Suppressor macrophage (primary cell): ENCODE measurements at places on chromosomes 6 and 20.

DNA sequence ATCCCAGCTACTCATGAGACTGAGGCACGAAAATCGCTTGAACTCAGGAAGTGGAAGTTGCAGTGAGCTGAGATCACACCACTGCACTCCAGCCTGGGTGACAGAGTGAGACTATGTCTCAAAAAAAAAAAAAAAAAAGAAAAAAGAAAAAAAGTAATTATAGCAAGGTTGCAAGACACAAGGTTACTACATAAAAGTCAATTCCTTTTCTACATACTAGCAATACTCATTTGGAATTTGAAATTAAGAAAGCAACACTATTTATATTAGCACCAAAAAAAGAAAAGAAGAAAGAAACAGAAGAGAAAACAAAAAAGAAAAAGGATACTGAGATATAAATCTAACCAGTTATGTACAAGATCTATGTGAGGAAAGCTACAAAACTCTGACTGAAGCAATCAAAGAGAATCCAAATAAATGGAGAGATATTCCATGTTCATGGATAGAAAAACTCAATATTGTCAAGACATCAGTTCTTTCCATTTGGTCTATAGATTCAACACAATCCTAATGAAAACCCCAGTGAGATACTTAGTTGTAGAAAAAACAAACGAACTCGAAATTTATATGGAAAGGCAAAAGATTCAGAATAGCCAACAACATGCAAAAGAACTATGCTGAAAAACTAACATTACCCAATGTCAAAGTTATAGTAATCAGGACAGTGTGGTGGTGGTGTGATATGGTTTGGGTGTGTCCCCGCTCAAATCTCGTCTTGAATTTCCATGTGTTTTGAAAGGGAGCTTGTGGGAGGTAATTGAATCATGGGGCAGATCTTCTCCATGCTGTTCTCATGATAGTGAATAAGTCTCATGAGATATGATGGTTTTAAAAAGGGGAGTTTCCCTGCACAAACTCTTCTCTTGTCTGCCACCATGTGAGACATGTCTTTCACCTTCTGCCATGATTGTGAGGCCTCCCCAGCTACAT is 73.3 kb downstream of the GPX5 start:
- DNase-seq: no peak

GRCh38 chr6:146546443-146547043 is 2.9 kb downstream of the RAB32 start:
- DNase-seq: peak; percentile 59

- peak; percentile 91 for DNase-seq
These were observed 11.5 kb upstream of the CCDC170 start for GRCh38 chr6:151482290-151482689.

DNA sequence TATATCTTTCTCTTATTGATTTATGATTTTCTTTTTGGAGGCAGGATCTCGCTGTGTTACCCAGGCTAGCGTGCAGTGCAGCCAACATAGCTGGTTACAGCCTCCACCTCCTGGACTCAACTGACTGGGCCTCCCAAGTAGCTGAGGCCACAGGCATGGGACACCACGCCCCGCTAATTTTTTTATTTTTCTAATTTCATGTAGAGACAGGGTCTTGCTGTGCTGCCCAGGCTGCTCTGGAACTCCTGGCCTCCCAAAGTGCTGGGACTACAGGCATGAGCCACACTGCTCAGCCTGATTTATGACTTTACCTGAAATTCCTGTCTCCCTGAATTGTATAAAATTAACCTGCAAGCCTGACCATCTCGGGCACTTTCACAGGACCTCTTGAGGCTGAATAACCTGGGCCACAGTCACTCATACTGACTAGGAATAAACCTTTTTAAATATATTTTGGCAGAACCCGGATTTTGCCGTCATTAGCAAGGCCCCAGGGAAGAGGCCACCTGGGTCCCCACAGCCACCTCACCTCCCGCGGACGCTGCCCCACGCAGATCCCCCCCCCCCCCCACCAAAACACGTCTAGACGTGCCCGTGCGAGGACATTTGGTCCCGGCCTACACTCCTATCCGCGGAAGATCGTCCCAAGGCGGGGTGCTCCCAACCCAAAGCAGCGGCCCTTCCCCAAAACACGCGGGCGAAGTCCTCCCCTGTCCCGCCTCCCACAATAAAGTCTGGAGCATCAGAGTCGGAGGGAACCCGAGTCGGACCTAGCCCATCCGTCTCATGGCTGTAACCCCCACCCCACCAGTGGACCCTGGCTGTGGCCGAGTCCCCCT is 902 bp downstream of the ZNF337 start:
- DNase-seq: peak; percentile 15

GRCh38 chr6:124495665-124496190 is 466.5 kb upstream of the RNF217 start:
- DNase-seq: no peak

GRCh38 chr6:117306227-117306790 is 41.0 kb downstream of the VGLL2 start:
- no peak for DNase-seq

DNA sequence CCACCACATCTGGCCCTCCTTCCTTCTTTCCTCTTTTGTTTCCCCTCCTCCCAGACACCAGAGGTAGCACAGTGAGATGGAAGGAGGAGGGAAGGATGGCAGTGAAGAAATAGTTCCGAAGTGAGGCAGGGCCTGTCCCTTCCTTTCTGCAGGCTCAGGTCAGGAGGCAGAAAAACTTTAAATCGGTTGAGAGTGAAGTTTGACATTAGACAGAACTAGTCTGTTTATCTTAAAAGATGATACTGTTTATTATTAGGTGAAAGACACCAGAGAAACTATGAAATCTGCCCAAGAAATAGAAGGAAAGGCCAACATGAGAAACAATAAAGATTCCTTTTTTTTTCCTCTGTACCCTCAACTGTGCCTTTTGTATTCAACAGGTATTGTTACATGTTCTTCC is 670.3 kb downstream of the UTRN start:
- no peak for DNase-seq

GRCh38 chr6:14763139-14763538 is 482.7 kb upstream of the JARID2 start:
- DNase-seq: peak; percentile 32

GRCh38 chr6:34484899-34485298 is 19.0 kb downstream of the PACSIN1 start:
- DNase-seq: no peak

DNA sequence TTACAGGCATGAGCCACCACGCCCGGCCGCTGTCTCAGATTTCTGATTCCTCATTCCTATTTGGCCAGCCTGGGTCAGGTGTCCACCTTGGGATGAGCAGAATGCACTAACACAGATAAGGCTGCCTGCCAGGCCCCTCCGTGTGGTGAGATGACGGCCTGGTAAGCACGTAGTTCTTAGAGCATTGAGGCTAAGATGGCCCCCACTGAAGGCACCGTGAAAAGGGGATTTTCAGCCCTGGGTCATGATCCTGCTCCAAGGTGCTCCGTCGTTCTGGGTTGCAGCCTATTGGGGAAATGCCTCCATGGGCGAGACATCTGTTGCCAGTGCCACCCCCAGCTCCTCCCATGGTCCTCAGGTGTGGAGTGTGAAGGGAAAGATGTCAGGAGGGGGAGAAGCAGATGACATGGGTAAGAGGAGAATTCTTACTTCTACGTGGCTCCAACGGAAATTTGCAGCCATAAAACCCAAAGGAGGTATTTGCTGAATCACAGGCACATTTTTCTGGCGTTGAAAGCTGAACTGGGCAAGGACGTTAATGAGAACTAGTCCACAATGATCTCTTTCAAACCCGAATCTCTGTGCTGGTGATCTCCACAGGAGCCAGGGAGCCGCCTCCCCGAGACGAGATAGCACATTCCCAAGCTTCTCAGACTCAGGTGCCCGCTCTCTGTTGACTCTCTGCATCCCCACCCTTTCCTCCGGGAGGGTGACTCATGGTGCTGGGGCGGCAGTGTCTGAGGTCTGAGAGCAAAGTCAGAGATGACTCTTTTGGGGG is 34.0 kb upstream of the BMP6 start:
- no peak for DNase-seq

- no peak for DNase-seq
These were observed 43.9 kb downstream of the CDH4 start for GRCh38 chr20:61295682-61296628.

- DNase-seq: peak; percentile 33
These were observed 21.7 kb downstream of the VPS52 start for GRCh38 chr6:33249732-33250630.

- no peak for DNase-seq
These were observed 602.2 kb upstream of the NOX3 start for GRCh38 chr6:156057869-156058268.

- DNase-seq: no peak
These were observed 11.4 kb downstream of the RANBP9 start for GRCh38 chr6:13700232-13700631.

DNA sequence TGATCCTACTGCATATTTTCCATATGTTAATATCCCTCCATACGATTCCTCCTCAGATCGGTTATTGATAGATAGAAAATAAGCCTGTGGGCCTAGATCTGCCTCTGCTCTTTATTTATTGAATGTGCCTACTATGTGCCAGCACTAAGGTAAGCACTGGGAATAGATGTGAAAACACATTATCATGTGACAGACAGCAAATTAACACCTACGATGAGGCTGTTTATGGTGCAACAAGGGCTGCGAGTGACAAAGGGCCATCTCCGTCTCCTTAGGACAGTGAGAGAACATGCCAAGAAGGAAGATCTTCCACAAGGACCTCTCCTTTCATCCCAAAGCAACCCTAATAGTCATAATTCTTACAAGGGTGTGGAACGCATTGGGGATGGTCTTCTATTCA is 90.5 kb downstream of the MYB start:
- DNase-seq: no peak

- no peak for DNase-seq
These were observed 170.3 kb upstream of the PDE10A start for GRCh38 chr6:165833355-165833754.

DNA sequence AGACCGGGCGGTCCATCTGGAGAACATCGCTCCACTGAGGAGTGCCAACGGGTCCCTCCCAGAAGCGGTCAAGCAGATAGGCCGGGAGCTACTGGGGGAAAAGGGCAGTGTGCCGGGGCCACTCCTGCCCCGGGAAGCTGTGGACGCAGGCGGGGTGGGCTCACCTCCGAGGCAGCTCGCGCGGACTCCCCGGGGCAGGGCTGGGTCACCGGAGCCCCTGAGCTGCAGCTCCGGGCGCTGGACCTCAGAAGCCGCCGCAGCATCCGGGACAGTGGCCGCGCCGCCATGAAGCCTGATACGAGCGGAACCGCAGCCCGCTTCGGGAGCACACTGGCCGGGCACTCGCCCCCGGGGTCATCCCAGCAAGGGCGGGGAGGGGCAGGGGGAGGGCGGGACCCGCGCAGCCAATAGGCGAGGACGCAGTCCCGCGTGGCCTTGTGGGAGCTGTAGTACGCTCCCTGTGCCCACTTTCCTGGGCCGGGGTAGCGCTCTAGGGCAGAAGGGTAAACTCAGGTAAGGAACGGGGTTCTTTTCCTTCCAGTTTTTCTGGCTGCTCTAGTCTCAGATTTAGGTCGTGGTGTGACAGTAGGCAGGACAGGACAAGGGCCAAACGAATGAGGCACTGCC is at the start of gene MOCS1:
Gene MOCS1 (minus strand): TSS at position 332 of the 627 bp plus-strand sequence. CDS start 45 bp downstream, at position 287.
- DNase-seq: peak; percentile 29

GRCh38 chr20:20643927-20644326 is 68.5 kb downstream of the RALGAPA2 start:
- no peak for DNase-seq

- DNase-seq: no peak
These were observed 14.9 kb downstream of the DYNLT1 start for GRCh38 chr6:158629367-158630221.

DNA sequence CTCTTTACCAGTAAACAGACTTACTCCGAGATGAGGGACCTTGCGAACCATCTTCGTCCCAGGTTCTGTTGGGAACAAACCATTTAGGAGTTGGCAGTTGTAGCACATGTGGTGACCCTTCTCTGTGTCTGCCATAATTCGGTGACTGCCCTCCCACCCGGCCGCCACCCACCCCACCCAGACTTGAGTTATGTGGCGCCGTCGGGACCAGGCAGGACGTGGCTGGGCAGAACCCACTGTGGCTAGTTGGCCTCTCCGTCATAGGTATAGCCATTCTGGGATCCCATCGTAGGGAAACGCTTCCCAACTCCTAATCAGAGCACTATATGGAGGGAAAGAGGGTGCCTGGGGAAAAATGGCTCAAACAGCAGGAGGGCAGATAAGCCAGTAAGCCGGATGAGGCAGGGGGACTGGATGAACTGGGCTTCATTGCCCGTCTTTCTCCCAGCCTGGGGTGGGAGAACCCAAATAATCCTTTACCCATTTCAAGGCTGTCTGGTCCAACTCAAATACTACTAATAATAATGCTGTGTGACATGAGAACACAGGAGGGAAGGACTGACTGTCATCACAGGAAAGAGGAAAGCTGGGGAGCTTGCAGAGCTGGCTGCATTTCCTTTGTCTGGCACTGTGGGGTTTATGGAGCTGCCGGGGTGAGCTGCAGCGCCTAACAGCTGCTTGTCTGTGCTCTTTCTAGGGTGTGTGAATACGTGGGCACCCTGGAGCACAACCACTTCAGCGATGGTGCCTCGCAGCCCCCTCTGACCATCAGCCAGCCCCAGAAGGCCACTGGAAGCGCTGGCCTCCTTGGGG is 73.0 kb upstream of the PBOV1 start:
- DNase-seq: no peak

- DNase-seq: no peak
These were observed 5.6 kb upstream of the CEP85L start for GRCh38 chr6:118656847-118657451.

DNA sequence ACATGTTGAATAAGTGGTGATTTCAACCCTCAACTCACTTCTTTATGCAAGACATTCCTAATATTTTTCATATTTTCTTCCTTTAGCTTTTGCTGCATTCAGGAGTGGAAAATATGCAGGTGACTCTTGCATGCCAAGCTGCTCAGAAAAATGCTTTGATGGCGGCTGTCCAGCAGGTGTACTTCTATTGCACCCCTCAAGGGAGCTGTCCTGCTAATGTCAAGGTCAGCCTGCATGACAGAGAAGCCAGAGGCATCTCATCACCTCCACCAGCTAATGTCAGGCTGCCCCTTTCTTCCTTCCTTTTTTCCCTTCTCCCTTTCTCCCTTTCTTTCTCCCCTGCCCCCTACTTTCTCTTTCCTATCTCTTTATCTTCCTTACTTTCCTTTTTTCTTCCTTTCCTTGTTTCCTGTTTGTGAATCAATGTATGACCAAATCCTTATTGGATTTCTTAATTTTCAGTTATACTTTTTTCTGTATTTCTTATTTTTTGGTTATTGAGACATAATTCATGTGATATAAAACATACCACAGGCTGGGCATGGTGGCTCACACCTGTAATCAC is 112.2 kb downstream of the CD164 start:
- DNase-seq: no peak

DNA sequence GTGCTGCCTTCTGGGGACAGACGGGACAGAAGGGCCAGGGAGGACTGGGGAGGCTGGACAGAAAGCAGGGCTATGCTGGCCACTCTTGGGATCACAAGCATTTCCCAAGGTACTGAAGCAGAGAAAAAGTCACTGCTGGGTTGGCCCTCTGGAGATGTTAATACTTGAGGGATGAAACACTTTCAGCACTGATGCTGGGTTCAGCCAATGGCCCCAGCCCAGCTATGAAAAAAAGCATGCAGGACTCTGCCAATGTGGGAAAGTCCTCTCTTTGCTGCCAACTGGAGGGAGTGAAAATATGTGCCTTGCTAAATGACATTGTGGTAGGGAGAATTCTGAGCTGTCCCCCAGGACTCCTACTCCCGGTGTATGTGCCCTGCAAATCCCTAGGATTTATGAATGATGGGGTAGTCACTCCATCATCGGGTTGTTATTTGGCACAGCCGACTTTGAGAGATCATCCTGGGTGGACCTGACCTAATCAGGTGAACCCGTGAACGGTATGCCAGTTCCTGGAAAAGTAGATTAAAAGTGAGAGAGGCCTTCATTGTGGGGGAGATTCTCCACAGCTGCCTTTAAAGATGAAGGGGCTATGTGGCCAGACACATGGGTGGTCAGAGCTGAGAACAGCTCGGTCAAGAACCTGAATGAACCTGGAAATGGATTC is 119.9 kb upstream of the TRAF3IP2 start:
- DNase-seq: no peak
